Activated CD8-positive, alpha-beta T cell treated with anti-CD3 and anti-CD28 coated beads, Interleukin-2, amount 10 ng/mL, durations not matched to agents 7 days and 5 days (primary cell): ENCODE measurements at places on chromosomes 12 and 14.

DNA sequence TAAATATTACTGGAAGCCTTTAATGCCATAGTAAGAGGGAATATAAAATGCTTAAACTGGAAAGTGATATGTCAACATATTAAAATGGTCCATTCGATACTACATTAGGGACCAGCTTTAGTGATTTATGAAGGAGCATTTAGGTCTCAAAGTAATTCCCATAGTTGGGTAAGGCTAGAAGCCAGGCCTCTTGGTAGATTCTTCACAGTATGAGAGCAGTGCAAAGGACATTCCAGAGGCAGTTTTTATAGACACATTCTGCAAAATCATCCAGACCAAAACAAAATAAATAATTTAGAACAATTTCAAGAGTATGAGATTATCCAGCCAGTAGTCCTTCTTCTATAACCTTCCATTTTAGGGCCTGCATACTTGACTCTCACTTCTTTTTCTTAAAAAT is 142.6 kb upstream of the PDZRN4 start:
- no peak for DNase-seq

GRCh38 chr14:95282354-95282985 is 37.2 kb downstream of the CLMN start:
- no peak for DNase-seq

DNA sequence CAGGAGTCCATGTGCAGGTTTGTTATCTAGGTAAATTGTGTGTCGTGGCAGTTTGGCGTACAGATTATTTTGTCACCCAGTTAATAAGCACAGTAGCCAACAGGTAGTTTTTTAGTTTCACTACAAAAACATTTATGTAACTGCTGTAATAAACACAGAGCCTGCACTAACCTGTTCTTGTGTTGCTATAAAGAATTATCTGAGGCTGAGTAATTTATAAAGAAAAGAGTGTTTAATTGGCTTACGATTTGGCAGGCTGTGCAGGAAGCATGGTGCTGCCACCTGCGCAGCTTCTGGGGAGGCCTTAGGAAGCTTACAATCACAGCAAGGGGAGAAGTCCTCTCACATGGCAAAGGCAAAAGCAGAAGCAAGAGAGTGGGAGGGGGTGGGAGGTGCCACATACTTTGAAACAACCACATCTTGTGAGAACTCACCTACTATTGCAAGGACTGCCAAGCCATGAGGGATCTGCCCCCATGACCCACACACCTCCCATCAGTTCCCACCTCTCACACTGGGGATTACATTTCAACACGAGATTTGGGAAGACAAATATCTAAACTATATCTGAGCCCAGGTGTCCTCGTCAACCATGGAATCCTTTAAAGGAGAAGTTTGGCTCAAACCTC is 266.4 kb upstream of the GRIP1 start:
- DNase-seq: no peak

GRCh38 chr12:56333197-56333678 is 562 bp downstream of the PAN2 start:
- no peak for DNase-seq

DNA sequence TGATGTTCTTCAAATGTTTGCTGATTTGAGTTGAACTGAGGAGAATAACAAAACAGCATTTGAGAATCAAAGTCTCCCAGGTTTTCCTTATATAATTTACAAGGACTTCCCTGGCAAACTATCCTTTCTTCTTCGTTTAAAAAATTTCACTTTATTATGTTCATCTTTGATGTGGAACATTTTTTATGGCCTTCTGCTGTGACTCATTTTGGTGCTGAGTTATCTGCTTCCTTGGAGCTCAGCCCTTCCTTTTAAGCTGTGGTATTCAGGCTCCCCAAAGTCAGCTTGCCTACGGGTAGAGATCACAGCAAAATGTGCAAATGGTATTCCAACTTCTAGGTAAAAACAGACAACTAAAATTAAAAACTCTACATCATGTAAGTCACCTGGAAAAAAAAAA is 1.4 kb upstream of the ANO4 start:
- no peak for DNase-seq
